ENCODE measurements at places on chromosomes 5 and 9.

GRCh38 chr5:111774525-111774924 lies 17.5 kb upstream of the NREP start:
- DNase-seq = no peak

GRCh38 chr5:153678617-153679329 lies 188.3 kb downstream of the GRIA1 start:
- DNase-seq = no peak

- no peak for DNase-seq
Observed at GRCh38 chr5:175814691-175815090, 56.7 kb upstream of the CPLX2 start.

GRCh38 chr5:27814286-27814685 lies 775.9 kb upstream of the CDH9 start:
- no peak for DNase-seq

GRCh38 chr5:159819591-159820411 lies 96.5 kb upstream of the ADRA1B start:
- DNase-seq = no peak

DNA sequence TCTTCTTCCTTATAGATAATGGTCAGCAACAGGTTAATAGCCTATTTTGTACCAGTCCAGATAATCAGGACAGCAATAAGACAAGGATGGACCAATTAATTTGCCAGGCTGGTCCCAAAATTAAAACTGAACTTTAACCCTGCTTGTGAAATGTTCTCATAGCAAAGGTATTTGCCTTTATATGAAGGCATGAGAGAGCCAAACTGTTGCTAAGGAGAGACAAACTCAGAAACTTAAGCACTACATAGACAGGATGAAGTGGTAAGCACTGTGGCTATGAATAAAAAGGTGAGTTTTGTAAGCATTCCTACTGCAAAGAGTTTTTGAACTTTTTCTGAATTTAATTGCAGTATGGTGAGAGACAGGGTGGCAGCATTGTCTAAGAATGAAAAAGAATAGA lies 174.7 kb upstream of the PPP1R2B start:
- no peak for DNase-seq

DNA sequence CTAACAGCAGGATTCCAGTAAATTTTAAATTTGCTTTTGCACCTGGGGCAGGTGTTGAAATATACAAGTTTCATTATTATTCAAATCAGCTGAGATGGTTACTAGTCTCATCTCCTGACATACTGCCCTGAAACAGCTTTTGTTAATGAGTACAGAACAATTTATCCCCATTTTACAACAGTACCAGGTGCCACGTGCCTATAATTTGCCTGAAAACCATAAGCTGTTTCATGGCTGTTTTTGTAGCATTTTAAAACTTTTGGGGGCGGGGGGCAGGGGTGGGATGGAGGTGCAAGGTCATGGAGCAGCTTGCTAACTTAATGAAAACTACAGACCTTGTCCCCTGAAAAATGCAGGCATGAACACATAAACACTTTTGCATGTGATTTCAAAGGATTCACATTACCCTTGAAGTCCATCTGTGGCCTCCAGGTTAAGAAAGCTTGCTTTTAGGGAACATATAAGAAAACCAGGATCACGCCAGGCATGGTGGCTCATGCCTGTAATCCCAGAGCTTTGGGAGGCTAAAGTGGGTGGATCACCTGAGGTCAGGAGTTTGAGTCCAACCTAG lies 42.1 kb downstream of the TIMD4 start:
- no peak for DNase-seq

DNA sequence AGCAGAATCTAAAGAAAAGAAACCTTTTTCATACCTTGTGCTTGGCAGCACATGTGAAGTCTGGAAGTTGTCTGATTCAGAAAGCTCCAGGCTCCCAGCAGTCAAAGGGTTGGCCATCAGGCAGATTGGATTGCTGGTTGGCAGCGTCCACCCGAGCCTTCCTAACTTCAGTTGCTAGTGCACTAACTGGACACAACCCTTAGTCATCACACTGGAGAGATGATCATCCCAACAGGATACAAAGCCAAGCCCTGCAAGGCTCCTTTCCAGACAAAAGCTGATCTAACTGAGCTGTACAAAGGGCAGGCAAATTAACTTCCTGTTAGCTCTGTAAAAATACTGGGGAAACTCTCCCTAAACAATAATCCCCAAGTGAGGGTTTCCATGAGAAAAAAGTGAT lies 185.6 kb downstream of the SNX18 start:
- DNase-seq = no peak

- no peak for DNase-seq
Observed at GRCh38 chr9:123457583-123457982, 101.6 kb downstream of the CRB2 start.

- DNase-seq = no peak
Observed at GRCh38 chr5:67234671-67235176, 38.1 kb upstream of the CD180 start.

GRCh38 chr9:32524892-32525708 lies 896 bp downstream of the RIGI start:
- no peak for DNase-seq

- no peak for DNase-seq
Observed at GRCh38 chr5:135063511-135064234, 29.6 kb upstream of the PITX1 start.

DNA sequence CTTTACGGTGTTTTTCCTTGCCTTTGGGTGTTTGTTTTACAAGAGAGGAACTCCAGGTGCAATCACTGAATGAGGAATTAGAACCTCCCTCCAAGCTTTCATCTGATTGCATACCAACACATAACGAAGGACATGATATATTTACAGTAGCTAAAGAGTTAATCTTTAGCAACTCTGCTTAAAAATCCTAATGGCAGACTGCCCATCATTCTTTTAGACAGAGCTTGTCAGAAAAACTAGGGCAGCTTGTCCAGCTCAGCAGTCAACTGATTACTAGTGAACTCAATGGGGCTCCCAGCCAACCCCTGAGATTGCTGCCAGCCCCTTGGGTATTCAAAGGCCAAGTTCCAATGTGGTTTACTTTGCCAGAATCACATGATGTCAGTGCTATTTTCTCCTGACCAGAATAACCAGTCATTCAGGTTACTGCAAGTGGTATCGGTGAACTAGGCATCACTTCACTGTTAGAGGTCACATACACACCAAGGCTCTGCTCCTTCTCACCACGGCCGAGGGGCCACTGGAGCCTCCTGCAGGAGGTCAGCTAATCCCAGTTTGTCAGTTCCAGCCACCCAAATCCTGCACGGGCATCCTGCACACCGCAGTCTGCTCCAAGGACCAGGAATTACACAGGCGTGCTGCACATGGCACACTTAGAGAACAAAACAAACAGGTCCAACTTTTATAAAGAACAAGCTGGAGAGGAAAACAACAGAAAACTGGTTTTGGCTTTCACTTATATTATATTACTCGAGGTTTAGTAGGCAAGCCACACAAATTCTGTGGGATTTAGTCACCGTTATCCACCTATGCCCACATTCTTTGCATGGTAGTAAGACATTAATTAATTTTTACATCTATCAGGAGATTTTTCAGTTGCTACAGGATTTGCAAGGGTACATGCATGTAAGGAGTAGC lies 62.5 kb downstream of the NFIB start:
- DNase-seq = no peak

DNA sequence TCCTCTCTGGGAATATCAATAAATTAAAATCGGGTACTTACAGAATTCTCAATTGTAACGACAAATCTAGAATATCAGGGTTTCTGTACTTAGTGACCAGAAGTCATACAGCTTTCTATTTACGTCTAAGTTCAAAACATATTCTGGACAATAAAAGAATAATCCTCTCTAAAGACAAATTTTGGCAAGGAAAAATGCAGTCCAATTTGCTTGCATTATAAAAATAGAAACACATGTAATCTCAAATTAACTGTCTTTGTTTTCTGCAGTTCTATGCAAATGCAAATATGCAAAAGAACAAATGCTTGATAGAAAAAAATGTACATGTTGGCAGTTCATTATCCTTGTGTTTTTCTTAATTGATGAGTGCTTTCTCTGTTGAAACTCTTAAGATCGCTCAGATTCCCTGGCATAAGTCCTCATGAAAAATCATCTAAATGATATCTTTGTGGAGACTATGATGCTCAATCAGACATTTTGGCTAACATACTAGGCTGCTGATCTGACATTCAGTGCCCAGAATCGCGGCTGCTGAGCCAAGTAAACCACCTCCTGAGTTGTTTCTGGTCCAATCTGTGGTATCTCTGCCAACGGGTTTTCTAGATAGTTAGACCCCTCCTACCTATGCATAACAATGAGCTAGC lies 990.1 kb upstream of the C9orf72 start:
- DNase-seq = no peak

- no peak for DNase-seq
Observed at GRCh38 chr5:38286002-38286401, 27.6 kb downstream of the EGFLAM start.

GRCh38 chr5:35608881-35609779 lies 8.5 kb upstream of the SPEF2 start:
- DNase-seq = no peak

DNA sequence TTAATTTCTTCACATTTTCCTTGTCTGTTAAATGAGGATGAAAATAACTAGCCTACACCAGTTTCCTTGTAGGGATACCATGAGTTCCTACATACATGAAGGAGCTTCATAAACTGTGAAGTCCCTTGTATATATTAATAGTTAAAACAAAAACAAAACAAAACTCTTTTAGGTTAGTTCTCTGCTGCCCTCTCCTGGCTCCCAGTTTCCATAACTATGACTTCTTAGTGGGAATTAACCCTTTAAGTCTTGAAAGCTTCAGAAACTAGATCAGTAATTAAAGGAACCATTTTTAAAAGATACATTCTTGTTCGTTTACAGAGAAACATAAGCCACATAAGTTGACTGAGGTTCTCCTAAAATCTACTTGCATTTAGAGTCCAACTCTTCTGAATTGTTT lies 500.0 kb upstream of the C9orf72 start:
- no peak for DNase-seq

DNA sequence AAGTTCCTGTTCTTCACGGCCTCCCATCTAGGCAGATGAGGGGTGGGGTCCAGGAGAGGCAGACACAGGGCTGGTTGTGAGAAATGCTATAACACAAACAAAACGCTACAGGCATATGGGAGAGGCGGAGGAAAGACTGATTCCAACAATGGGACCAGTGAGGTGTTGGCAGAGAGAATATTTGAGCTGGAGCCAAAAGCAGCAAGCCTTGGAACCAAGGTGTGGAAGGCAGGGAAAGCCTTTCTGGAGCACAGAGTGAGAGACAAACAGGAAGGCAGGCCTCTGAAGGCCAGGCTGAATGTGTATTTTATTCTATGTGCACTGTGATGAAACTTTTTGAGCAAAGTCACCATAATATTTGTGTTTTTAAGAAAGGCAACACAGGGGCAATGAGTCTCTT lies 2.9 kb downstream of the ATPSCKMT start:
- DNase-seq = no peak

- no peak for DNase-seq
Observed at GRCh38 chr5:3843706-3844105, 248.1 kb downstream of the IRX1 start.

DNA sequence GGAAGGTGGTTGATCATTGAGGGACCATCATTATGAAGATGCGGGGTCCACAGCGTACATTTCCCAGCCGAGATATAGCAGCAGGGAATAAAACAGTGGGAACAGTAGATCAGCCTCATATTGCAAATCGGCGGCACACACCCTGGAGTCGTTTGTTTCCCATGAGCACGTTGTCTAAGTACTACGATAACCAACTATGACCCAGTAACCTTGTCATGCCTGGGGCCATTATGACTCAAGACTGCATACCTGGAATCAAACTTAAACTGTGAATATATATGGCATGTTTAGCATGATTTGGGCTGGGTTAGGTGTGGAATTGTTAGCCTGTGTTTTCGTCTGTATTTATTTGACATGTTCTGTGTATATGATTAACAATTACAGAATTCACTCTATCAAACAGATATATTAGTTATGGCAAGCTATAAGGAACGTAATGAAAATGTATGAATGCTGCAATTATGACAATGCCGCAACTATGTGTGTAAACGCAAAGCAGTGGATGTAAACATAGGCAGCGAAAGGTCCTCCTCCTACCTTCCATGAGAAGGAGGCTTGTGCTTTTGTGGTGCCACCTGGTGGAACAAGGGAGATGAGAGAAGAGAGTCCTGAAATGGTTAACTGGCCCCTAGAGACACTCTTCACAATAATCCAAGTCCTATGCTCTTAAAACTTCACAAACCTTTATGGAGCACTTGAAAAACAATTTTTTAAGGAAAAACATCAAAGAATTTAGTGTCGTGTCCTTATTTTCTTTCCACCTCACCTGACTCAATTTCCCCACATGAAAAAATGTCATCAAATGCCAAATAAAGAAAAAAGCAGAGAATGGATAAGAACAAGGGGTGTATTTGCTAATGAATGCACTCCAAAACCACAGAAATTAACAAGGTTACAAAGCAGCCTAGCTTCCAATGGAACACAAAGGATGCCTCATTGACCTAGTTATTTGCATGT lies 47.1 kb downstream of the SEMA5A start:
- no peak for DNase-seq

GRCh38 chr5:132559383-132560060 lies 2.7 kb downstream of the RAD50 start:
- DNase-seq = no peak

DNA sequence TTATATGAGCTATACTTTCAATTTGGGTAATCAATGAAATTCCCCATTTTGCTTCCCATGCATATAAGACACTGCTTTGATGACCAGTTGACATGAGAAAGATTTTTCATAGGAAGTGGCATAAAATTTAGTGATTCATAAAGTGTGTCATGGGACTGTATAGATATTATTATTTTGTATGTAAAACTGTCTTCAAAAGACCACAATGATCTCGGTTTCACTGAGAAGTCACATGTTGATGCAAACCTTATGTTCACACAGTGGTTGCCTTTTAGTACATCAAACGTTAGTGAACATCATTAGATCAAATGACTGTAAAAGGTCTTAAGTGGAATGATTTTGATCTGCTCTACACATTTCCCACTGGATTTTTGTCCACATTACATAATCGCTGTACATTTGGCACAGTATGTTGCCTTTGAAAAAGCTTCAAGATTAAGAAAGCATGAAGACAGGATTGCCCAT lies 349.2 kb upstream of the MEF2C start:
- no peak for DNase-seq

GRCh38 chr5:171268700-171269620 lies 40.1 kb upstream of the TLX3 start:
- DNase-seq = no peak

DNA sequence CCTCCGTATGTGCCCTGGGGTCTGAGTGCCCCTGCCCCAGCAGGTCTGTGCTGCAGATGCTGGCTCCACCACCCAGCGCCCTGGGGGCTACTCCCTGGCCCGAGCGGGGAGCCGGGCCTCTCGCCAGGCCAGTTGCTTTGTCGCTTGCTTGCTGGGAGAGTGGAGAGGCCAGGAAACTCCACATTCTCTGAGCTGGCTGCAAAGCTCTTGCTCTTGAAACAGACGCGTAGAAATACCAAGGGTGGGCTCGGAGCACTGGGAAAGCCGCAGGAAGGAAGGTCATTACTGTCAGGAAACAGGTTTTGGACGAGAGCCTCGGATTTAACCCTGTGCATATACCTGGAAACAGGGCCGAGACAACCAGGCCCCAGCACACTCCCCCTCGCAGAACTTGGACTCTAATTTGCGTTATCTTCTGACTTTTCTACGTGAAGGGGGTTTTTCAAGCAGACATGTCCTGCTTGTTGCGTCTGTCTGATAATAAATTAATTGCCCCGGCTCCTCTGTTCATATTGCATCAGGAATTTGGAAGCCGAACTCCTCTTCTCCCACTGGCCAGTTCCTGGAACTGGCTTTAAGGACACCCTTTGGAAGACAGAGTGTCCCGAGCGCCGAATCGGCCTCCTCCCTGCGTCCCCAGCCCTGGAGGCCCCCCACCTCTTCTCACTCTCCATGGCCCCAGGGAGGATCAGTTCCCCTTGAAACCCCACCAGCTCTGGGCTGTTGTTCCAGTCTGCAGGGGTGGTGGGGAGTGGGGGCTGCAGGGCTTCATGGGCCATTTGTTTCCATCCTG lies 11.2 kb downstream of the ADAMTSL2 start:
- DNase-seq = no peak
